C1 segment of cervical spinal cord (tissue), 14 donors: ENCODE measurements at places on chromosomes 3 and 15.
A peak's percentile ranks its signal among the peaks of the same experiment; 100 is the strongest.

- DNase-seq = no peak
Measured at GRCh38 chr15:70432924-70433495, 330.3 kb downstream of the UACA start.

GRCh38 chr15:78630886-78631633, 9.9 kb downstream of the CHRNB4 start:
- no peak for DNase-seq

- no peak for DNase-seq
Measured at GRCh38 chr15:84908564-84908963, 24.1 kb downstream of the SLC28A1 start.

DNA sequence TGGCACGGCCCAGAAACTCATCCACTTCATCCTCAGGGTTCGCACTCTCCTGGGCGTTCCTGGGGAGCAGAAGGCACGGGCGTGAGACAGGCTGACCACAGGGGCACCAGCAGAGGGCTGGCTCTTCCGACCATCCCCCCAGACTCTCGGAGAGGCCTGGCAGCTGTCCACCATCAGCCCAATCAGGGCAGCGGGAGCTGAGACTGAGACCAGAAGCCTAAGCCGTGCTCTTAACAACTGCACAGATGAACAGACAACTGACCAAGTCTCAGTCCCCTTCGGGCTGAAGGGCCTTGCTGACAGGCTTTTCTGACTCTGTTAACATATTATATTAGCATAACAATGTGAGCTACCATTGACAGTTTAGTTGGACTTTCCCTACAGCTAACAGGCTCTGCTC, 118.0 kb downstream of the SEC22A start:
- DNase-seq = no peak

- DNase-seq = no peak
Measured at GRCh38 chr3:132083583-132084279, 48.9 kb upstream of the CPNE4 start.

GRCh38 chr15:80576519-80577090, 118.5 kb upstream of the ABHD17C start:
- no peak for DNase-seq

DNA sequence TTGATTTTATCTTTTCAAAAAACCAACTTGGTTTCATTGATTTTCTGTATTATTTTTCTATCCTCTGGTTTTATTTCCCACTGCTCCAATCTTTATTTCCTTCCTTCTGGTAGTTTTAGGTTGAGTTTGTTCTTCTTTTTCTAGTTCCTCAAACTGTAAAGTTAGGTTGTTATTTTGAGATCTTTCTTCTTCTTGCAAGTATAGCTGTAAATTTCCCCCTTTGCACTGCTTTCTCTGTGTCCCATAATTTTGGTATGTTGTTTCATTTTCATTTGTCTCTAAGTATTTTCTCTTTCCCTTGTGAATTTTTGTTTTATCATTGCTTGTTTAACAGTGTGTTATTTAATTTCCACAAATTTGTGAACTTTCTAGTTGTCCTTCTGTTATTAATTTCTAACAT, 120.0 kb downstream of the PLD1 start:
- DNase-seq = no peak

DNA sequence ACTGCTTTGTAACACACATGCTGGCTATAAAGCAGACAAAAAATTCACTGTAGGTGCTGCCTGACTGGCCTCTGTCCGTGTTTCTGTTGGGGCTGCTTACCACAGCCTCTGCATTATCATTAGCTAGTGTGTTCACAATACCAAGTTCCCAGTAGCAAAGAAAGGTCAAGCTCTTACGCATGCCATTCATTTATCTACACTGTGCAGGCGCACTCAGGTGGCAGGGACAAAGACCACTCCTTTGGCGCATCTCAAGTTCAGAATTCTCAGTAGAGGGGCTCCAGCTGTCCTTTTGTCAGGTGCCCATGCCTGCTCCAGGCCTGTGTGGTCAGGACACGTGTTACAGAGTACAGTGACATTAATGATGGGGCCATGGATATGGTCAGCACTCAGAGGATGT, 22.3 kb downstream of the MLH1 start:
- no peak for DNase-seq

- no peak for DNase-seq
Measured at GRCh38 chr3:104989878-104990277, 376.8 kb upstream of the ALCAM start.

DNA sequence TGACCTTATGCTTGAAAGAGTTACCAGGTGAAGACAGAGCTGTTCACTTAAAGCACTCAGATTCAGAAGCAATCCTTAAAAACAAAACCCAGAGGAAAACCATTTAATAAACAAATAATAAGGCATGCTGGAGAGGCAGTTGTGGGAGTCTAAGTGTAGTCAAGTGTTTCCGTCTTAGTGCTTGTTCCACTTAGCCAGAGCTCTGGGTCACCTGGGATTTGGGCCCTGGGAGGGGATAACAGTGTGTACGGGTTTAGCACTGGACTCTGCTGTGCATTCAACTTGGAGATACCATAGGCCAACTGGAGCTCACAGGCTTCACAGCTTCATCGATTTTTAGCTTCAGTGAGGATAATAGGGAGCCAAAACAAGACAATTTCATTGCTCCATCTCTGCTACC, 444.6 kb downstream of the CNTN4 start:
- no peak for DNase-seq

DNA sequence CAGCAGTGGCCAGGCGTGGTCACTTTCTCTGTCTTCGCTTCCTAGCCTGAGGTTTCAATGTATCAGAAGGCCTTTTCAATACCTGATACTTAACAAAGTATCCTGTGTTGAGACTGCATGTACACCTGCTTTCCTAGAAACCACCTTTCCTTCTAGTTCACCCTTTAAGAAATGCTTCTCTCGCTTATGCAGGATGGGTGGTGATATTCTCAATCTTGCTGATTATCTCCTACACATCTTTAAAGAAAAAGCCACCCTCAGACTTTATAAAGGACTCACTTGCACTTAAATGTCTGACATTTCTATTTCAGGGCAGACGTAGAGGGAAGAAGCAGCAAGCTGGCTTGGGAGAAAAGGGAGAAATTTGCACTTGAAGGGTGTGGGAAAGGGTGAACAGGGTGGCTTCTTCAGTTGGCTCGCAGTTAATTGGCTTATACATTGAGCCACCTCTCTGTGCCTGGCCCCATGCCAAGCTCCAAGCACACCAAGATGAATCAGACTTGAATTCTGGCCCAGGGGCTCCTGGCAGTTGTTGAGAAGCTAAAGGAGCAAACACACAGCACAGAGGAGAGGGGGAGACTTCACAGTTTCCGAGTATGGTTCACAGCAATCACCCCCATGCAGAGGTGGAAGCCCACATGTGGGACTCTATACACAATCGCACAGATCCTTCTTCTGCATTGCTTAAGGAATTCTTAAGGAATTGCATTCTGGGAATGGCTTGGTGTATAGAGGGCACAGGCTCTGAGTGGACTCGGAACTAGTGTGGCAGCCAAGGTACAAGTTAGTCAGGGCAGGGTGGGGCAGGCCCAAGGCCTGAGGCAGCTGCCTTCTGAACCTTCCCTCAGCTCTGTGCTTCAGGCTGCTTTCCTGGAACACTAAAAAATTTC, 1.3 kb downstream of the ARL6IP5 start:
- peak; percentile 63 for DNase-seq

DNA sequence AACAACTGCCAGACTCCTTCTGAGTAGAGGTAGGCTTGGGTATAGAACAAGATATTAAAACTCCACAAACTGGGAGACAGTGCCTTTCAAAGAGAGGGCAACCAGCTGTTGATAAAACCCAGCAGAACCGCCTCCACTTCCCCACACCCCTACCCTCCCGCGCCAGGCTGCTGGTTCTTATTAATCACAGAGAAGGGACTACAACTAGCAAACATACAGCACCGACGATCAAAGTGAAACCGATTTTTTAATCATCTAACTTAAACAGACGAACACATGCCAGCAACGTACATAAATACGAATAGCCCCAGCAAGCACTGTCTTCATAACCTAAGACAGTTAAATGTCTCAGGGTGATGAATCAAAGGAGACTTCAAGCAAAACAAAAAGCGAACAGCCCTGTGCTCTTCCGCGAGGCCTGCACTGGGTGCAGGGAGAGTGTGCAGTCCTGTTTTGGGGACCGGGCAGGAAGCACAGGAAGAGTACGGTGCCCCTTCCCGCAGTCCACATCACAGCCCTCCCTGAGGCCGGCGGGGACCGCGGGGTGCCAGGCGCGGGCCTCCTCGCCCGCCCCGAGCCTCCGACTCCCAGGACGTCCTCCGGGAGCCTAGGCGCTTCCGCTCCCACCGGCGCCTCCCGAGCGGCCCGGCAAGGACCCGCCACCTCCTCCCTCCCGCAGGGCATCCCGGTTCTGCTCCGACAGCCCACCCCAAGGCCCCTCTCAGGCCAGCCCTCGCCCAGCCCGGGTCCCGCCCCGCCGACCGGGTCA, 75.1 kb upstream of the VGLL4 start:
- DNase-seq = peak; percentile 34

DNA sequence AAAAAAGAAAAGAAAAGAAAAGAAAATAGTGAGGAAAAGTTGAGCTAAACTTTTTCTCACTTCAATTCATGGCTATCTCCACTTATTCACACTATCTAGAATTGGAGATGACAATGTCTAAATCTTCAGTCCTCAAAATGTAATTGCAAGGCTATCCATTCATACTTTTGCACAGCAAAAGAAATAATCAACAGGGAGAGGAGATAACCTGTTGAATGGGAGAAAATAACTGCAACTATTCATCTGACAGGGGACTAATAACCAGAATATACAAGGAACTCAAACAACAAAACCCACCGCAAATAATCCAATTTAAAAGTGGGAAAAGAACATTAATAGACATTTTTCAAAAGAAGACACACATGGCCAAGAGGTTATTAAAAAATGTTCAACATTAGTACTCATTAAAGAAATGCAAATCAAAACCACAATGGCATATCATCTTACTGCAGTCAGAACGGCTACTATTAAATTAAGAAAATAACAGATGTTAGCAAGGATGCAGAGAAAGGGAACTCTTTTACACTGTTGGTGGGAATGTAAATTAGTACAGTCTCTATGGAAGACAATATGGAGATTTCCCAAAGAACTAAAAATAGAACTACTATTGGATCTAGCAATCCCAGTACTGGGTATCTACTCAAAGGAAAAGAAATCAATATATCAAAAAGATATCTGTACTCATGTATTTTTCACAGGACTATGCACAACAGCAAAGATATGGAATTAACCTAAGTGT, 73.5 kb upstream of the PPIB start:
- DNase-seq = no peak

DNA sequence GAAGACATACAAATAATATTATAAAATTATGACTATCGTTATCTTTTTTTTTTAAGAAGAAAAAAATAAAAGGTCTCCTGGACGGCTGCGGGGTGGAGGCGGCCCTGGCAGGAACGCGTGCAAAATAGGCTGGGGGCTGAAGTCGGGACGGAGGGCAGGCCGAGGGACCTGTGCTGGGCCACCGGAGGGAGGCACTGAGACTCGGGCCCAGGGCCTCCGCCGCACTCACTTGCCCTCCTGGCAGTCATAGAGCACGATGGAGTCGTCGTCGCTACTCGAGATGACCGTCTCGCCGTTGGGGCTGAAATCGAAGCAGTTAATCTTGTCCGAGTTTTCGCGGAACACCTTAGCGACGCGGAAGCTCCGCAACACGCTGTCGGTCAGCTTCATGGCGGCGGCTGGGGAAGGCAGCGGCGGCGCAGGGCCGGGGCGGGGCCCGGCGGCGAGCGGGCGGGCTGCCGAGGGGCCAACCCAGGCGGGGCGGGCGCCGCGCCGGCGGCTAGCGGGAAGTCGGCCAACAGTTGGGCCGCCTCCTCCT, 408 bp downstream of the WDR82 start:
- DNase-seq = no peak

DNA sequence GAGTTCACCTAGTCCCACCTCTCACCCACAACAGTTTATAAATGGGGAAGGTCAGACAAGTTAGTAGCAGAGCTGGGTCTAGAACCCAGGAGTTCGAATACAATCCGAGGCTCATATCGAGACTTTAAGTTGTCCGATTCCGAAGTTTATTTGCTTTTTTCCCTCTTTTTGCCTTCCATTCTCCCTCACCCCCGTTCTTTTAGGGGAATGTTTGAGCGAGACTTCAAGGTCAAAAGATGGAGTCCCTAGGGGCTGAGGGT, 7.3 kb downstream of the BCL6 start:
- no peak for DNase-seq

GRCh38 chr15:67383899-67384298, 129.3 kb downstream of the IQCH start:
- DNase-seq = no peak

GRCh38 chr3:70640481-70640880, 328.0 kb upstream of the MDFIC2 start:
- no peak for DNase-seq

DNA sequence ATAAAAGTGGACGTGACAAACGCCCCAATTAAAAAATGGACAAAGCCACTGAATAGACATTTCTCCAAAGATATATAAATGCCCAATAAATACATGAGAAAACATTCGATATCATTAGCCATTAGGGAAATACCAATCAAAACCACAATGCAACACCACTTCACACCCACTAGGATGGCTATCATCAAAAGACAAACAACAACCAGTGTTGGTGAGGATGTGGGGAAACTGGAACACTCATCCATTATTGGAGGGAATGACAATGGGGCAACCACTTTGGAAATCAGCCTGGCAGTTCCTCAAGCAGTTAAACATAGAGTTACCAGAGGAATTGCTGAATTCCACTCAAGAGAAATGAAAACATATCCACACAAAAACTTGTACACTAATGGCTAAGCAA, 32.4 kb upstream of the FGD5 start:
- no peak for DNase-seq

GRCh38 chr3:128824132-128824850, 55.1 kb upstream of the ACAD9 start:
- no peak for DNase-seq

GRCh38 chr3:188826574-188826973, 345.2 kb upstream of the TPRG1 start:
- DNase-seq = no peak

DNA sequence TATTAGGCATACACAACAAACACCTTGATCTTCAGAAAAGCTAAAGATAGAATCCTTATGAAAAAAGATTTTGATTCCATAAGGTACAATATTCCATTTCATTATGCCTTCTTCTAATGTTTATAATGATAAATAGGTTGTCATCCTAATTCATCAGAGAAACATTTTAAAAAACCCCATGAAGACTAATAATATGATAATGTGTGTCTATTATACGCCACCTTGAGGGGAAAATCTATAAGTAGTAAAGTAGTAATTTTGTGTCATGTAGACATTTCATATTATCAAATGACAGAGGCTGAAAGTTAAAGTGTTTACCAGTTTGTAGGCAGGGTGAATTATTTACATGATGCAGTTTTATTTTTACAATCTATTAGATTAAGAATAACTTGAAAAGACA, 524.3 kb downstream of the GBE1 start:
- DNase-seq = no peak

DNA sequence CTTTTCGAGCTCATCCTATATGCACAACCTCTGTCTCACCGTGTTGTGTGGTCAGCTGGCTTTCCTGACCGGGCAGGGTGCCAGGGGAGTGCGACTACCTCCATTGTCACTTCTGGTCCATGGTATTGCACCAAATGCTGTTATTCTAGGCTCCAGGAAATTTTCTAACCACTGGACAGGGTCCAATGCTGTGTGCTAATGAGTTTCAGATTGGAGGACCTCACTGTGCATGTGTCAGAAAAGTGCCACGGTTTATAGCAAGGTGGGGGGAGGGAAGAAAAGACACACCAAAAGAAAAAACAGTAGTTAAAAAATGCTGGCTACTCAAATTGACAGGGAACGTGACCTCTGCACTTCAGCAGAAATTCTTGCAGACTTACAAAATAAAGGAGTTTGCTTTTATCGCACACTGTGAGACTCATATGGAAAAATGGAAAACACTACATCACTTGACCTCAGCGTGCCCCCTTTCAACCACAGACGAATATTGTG, 480.1 kb downstream of the FOXP1 start:
- DNase-seq = no peak

GRCh38 chr15:57945616-57946015, 119.9 kb downstream of the ALDH1A2 start:
- no peak for DNase-seq
